ENCODE measurements at places on chromosomes 3 and 15.

GRCh38 chr15:81176291-81176893, 20.3 kb upstream of the IL16 start:
- no peak for DNase-seq

GRCh38 chr15:56805466-56806147, 72.3 kb upstream of the ZNF280D start:
- no peak for DNase-seq

GRCh38 chr3:197007296-197007940, 22.2 kb downstream of the MELTF start:
- DNase-seq, result no peak

- no peak for DNase-seq
These were observed 26.4 kb downstream of the LARS2 start for GRCh38 chr3:45414823-45415222.

- DNase-seq, result no peak
These were observed 728.2 kb upstream of the NECTIN3 start for GRCh38 chr3:110343376-110343775.

DNA sequence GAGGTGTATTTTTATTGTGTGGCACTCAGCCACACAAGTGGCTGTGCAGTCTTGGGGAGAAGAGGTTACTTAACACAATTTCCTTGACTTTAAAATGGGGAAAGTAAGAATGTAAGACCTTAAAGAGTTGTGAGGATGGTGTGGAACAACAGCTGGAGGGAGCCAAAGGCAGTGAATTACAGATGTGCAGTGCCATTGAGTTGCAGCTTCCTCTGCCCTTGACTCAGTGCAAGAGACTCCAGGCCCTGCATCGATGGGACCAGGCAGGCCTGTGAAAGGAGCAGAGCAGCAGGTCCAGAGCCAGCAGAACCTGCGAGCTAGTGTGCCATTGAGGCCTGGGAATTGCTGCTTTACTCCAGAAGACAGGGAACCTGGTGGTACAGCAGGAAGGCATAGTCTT, 27.2 kb downstream of the EEFSEC start:
- DNase-seq, result no peak

DNA sequence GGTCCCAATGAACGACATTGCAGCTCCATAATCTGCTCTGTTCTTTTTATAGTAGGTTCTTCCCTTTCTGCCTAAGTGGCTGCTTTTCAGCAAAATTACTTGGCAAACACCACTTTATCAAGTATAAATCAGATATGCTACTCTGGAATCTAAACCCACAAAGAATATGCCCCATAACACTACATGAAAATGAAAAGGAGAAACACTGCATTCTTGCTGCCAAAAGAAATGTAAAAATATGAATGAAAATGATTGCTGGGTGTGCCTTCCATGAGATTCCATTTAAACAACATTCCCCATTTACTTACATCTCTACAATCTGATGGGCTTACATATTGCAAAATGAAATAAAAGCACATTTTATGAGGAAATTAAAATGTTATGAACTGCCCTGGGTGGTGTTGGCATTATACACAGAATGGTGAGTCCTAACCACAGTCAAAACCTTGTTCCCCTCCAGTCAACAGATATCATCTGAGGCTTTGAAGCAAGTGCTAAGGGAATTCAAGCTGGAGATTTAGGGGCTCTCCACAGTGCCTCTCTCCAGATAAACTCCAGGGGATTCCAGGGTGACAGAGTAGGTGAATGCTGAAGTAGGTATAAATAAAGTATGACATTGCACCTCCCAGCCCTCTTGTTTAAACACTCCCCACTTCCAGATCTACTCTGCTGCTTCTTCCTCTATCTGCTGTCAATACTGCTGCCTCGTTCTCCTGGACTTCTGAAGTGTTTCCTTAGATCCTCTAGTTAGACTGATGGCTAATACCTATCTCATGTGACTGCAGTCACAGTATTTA, 136.5 kb downstream of the RORA start:
- no peak for DNase-seq

DNA sequence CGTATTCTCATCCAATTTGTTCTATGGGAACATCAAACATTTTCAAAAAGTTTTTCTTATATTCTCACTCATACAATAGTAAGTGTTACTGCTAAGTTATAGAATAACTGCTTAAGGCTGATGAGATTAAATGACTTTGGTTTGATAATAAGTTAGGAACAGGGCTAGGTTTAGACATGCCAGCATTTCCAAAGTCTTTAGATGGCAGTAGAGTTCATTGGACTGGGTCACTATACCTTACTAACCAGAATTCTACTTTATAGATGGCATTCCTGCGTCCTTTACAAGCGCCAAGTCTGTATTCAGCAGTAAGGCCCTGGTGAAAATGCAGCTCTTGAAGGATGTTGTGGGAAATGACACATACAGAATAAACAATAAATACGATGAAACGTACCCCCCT, 21.7 kb downstream of the PLAAT1 start:
- DNase-seq, result no peak

DNA sequence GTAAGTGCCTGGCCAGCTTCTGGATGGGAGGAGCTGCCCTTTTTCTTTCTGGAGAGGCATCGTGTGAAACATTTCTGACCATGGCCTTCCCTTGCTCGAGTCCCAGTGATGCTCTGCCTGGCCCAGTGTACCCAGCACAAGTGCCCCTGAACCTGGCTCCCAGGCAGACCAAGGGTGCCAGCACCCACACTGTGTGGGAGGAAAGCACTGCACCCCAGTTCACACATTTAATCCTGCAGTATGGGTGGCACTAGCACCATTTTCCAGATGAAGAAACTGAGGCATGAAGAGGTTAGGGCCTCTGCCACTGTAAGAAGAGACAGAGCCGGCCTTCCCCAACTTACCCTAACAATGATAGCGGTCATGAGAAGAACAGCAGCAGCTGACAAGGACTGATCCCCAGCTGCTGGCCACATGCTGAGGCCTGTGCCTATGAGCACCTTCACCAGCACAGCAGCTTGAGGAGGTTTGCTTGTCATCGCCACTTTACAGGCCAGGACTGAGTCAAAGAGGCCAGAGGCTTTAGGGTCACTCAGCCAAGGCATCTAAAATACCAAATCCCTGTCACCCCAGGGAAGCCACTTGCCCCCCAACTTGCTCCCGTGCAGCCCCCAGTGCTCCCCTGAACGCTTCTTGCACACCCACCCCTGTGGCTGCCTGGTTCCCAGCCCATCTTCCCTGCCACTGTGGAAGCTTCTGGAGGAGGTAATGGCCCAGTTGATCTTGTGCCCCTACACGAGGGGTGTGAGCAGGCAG, 15.0 kb downstream of the PRR23E start:
- no peak for DNase-seq

DNA sequence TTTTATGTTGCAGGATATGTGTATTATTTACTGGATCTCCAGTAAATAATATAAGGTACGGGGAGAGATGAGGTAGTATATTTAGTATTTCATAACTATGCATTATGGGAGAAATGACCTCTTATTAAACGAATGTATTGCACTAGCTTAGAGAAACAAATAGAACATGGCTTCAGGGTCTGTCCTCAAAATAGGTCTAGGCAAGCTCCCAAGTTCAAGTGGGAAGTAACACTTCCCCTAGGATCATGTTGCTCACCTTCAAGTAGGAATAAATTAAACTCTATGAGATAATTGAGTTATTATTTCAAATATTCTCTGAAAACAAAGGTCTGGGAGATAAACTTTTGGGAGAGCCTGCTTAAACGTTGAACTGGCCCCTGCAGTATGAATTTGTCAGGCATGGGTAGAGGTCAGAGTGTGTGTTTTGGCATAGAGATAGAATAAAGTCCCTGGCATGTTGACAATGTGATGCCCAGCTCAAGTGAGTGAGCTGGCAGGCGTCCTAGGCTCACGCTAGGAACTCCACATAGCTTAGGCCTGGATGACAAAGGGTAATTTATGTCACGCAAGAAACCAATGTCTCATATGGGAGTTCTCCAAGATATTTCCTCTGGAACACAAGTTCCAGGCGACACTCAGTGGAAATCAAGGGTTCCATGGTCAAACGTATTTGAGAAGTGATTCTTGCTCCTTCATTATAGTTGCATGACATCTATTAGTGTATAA, 236.8 kb downstream of the CACNA2D3 start:
- DNase-seq, result no peak

- no peak for DNase-seq
These were observed 29.5 kb downstream of the GYG1 start for GRCh38 chr3:149020839-149021252.

DNA sequence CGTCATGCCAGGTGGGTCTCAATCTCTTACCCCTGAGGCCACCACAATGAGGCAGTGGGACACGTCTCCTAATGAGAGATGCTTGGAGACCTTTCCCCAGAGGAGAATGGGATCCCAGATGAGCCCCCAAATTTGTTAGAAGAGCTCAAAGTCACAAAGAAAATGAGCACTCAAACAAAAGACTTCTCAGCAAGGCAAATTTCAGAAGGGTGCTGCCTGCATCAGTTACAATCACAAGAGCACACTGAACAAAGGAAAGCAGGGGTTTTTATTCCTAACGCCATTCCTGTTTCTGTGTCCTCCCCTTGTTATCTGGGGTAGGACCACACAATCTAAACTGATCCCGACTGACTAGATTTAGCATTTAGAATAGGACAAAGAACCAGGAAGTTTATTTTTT, 50.1 kb downstream of the DLG1 start:
- DNase-seq, result no peak

GRCh38 chr15:77001966-77002365, 7.0 kb downstream of the PSTPIP1 start:
- no peak for DNase-seq

- no peak for DNase-seq
These were observed 82.0 kb downstream of the USF3 start for GRCh38 chr3:113614402-113614801.

DNA sequence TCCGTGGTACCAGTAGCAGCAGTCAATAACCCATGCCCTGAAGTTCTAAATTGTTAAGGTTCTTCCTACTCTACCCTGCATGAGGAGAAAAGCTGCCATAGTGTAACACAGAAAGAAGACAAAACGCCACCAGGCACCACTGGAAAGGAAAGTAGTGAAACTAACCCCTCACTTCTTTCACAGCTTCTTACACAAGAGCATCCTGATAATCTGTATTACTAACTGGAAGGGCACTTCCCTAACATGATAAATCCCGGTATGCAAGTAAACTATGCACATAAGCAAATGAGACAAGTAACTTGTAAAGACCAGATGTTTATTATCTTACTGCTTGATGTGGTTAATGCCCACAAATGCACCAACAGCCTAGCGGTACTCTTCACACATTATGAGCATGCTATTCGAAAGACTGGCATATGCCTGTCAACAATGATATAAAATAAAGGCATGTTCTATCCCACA, 141.3 kb downstream of the ADAM10 start:
- no peak for DNase-seq

- no peak for DNase-seq
These were observed 42.9 kb upstream of the GRAMD1C start for GRCh38 chr3:113795693-113796092.

- no peak for DNase-seq
These were observed 106.1 kb upstream of the TNFAIP8L3 start for GRCh38 chr15:51200792-51201191.

- DNase-seq, result peak; percentile 48
These were observed 593 bp downstream of the CIAO2A start for GRCh38 chr15:64092864-64093626.

- no peak for DNase-seq
These were observed 18.9 kb upstream of the RPL29 start for GRCh38 chr3:52014613-52015012.

- DNase-seq, result no peak
These were observed 218.8 kb downstream of the ATP8B4 start for GRCh38 chr15:49900006-49900902.

DNA sequence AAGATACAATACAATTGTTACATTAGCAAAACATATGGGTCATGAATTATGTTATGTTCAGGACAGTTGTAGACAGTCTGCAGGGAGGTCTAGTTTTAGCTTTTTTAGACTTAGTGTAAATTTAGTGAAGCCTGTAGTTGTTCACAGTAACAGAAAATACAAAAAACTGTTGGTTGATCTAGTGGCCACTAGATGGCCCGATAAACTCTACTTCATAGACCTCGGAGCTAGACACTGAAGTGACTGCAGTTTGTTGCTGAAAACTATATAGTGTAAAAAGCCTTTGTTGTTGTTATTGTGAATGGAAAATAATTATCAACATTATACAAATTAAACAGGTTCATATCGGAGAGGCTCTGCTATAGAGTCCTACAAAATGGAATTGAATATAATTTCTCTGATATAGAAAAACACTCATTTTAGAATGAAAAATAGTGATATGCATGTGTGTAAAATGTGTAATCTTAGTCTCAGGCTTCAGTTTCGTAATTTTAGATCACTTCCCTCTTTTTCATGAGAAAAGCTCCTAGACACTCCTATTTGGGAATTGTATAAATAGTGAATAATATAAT, 18.3 kb downstream of the MAGEL2 start:
- DNase-seq, result no peak

GRCh38 chr3:54835701-54836100, 92.2 kb downstream of the LRTM1 start:
- no peak for DNase-seq

DNA sequence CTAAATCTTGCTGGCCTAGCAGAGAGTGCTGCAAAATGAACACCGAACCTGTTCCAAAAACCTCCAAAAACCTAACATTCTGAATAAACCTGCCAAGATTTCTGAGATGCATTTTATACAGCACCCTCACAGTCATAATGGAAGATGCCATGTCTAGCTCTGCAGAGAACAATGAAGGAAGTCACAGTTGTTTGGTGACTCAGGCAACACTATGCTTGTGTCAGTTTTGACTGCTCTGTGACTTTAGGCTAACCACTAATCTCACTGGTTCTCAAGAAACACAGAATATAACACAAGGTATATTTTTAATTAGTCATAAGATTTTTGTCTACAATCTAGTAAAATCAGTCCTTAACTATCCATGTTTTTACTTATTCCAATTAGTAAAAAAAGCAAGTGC, 606.6 kb downstream of the TBL1XR1 start:
- no peak for DNase-seq

- no peak for DNase-seq
These were observed 29.0 kb downstream of the ABHD6 start for GRCh38 chr3:58266577-58266976.

- DNase-seq, result no peak
These were observed 203.7 kb upstream of the ZNF385D start for GRCh38 chr3:21954709-21955108.

DNA sequence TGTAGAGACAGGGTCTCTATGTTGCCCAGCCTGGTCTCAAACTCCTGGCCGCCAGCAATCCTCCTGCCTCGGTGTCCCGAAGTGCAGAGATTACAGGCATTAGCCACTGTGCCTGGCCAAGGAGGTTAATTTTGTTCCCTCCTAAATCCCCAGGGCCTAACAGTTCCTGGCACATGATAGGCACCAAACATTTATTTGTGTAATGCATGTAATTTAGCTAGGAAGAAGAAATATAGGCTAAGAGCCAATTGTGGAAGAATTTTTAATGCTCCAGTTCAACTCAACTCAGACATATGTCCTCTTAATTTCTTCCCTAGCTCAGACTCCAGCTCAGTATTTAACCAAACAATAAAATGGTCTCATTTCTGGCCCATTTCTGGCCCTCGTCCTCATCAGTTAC, 7.7 kb upstream of the ZNF592 start:
- no peak for DNase-seq
